ENCODE measurements at places on chromosomes 5 and 9.

DNA sequence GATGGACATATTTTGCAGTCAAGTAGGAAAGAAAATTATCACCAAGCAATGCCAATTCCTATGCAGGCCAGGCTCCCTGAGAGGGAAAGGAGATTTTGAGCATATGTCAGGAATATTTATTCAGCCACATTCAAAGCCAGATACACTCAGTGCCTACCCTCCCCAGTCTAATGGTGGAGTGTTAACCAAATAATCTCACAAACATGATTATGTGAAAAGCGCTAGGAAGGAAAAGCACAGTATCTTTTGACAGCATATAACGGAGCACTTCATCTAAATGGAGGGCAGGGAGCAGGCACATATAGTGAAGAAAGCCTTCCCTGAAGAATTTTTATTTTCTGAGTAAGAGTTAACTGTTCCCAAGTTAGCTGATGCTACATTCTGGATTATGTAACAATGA, 80.3 kb upstream of the SLC30A5 start:
- DNase-seq, result no peak

GRCh38 chr9:122402403-122402871, 31.6 kb downstream of the PTGS1 start:
- peak; percentile 54 for DNase-seq

- DNase-seq, result no peak
Observed at GRCh38 chr5:174335682-174336364, 290.3 kb downstream of the NSG2 start.

- DNase-seq, result peak; percentile 62
Observed at GRCh38 chr9:127505396-127506116, 54.2 kb downstream of the LRSAM1 start.

GRCh38 chr5:147464211-147464610, 45.7 kb downstream of the DPYSL3 start:
- no peak for DNase-seq

- no peak for DNase-seq
Observed at GRCh38 chr5:145943674-145944121, 7.3 kb downstream of the SH3RF2 start.

DNA sequence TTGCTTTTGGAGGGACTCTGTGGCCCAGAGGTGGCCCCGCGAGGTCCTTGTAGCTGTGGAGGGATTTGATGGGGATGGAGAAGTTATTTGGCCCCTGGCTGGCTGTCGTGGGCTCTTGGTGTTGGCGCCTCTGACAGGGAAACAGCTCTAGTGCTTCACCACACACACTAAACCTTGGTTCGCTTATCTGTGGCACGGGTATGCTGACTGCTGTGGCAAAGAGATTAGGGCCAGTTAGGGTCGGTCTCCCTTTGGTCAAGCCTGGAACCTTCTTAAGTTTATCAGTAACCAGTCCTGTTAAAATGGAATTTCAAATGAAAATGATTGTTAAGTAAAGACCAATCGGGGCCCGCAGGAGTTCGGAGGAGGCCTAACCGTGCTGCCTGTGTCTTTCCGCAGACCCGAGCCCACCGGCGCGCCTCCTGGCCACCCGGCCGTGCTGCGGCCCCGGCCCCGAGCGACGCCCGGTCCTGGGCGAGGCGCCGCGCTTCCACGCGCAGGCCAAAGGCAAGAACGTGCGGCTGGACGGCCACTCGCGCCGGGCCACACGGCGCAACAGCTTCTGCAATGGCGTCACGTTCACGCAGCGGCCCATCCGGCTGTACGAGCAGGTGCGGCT, 28.4 kb downstream of the NEURL1B start:
- no peak for DNase-seq

GRCh38 chr9:107481035-107481434, 8.5 kb downstream of the KLF4 start:
- DNase-seq, result no peak

- DNase-seq, result no peak
Observed at GRCh38 chr5:104754311-104754995, 1191.9 kb upstream of the NUDT12 start.

GRCh38 chr5:136435946-136436543, 70.7 kb upstream of the TRPC7 start:
- DNase-seq, result no peak

DNA sequence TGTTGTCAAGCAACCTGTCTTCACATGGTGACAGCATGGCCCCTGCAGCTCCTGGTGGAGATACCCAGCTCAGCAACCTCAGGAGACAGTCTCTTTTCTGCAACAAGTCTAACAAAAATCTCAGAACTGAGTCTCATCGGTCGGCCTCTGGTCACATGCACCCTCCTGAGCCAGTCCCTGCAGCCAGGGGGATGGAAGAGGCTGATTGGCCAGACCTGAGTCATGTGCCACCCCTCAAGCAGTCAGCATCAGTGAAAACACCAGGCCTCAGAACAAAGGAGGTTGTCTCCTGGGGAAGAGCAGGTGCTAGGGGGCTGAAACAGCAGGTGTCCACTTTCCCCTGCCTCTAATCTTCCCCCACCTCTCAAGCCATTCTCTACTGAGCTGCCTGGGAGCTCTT, 54.4 kb downstream of the SMIM23 start:
- no peak for DNase-seq

DNA sequence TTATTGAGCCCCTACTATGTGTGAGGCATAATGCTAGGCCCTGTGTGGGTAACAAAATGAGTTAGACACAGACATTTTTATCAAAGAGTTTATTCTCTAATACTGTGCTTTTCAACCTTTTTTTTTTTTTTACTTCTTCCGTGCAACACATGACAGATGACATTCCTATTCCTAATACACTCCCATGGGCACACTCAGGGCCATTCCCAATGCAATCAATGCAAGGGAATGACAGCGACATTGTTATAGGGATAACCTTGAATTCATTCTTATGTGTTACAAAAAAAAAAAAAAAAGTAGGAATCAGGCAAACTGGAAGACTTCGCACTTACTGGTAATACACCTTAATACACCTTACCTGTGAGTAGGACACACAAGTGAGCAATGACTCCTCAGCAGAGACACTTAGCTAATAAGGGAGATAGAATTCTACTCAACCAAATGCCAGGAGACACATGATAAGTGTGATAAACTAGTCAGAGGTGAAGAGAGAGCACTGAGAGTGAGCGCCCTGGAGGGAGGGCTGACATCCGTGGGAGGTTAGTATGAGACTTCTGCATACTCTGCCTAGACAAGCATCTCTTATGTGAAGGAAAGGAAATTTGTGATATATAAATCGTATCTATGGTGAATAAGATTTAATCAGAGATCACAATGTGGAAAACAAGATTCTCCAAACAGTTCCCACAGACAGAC, 21.0 kb upstream of the ARSB start:
- no peak for DNase-seq

DNA sequence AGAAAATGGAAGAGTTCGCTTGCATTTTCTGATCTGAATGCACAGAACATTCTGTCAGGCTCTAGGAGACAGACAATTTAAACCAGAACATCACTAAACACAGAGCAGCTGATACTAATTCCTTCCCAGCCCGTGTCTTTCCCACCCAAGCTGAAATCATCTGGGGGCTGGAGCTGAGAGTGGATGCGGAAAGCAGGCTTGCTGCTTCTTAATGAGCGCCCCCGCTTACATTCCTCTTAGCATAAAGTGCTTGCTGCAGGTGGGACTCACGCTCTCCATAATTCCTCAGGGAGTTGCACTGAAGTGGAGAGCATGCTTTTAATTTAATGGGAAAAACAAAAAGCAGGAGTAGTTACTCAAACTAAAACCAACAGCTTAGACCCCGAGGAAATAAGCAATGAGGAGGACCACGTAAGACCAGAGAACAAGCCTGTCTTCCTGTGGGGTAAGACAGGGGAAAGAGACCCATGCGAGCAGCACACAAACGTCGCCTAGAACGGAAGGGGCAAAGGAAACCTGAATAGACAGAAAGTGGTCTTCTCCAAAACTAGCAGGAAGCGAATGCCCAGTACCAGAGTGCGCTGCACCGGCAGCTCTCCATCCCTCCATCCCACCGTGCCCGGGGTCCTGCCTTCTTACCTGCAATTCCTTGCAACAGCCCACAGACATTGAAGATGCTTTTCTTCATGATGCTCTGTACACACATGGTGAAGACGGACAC, 139.3 kb downstream of the LHFPL2 start:
- DNase-seq, result no peak
